DMS 273 treated with DMSO at 0.1 percent for 48 hours (cell line): ENCODE measurements at places on chromosomes 12 and 14.

DNA sequence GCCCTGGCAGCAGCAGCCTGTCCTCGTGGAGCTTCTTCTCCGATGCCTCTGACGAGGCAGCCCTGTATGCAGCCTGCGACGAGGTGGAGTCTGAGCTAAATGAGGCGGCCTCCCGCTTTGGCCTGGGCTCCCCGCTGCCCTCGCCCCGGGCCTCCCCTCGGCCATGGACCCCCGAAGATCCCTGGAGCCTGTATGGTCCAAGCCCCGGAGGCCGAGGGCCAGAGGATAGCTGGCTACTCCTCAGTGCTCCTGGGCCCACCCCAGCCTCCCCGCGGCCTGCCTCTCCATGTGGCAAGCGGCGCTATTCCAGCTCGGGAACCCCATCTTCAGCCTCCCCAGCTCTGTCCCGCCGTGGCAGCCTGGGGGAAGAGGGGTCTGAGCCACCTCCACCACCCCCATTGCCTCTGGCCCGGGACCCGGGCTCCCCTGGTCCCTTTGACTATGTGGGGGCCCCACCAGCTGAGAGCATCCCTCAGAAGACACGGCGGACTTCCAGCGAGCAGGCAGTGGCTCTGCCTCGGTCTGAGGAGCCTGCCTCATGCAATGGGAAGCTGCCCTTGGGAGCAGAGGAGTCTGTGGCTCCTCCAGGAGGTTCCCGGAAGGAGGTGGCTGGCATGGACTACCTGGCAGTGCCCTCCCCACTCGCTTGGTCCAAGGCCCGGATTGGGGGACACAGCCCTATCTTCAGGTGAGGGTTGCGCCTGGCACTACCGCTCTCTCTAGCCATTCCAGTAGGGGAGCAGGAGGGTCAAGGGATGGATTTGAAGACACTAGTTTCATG lies 2.1 kb downstream of the NFATC4 start:
- no peak for DNase-seq

GRCh38 chr14:73613419-73613963 lies 1.2 kb downstream of the ACOT6 start:
- DNase-seq, result no peak

- DNase-seq, result peak; percentile 9
Observed at GRCh38 chr12:112341046-112341825, 41.0 kb downstream of the HECTD4 start.

DNA sequence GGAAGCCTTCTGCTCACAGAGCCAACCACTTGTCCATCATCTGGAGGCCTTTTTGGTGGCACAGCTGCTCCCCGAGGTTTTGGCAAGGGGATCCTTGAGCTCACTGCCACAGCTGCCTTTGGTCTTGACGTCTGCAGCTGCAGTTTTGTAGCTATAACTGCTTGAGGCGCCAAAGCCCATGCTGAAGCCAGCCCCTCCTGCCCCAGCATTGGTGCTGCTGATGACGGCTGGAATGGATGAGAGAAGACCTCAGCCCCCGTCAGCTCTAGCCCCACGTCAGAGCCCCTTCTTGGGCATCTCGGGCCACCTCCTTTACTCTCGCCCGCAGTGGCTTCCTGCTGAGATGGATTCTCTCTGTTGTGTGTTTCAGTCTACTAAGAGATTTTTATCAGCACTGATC lies 12.3 kb upstream of the KRT74 start:
- DNase-seq, result no peak

- no peak for DNase-seq
Observed at GRCh38 chr12:53336181-53336681, at the start of gene SP7. TSS of gene SP7 (minus strand) at chr12:53336354. CDS start at chr12:53335646, 708 bp downstream.
